Activated T-helper 2 cell treated with anti-CD3 and anti-CD28 coated beads, Interferon-gamma antibody, Interleukin-2, Interleukin-4, amounts not matched to agents 10 μg/mL and 5 μg/mL and 100 μg/mL, durations not matched to agents 14 hours and 24 hours and 36 hours (primary cell): ENCODE measurements at places on chromosomes 11 and 22.

- DNase-seq = no peak
These were observed 50.3 kb upstream of the MYEOV start for GRCh38 chr11:69243496-69244200.

GRCh38 chr22:36787204-36787988 lies 11.5 kb upstream of the IFT27 start:
- DNase-seq = no peak

DNA sequence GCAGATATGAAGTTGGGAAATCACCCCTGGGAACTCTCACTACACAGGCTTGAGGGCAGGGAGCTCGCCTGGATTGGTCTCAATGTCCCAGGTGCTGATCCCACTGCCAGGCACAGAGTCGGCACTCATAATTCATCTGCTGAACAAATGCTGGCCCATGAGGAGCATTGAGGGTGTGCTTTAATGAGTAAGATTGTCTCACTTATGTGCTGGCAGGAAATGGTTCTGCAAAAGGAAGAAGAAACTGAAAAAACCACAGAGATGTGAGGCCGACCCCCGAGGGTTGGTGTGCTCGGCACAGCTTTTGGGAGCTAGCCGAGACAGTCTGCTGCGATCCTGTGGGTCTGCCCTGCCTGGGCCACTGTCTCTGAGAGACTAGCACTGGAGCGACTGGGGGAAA lies 9.4 kb downstream of the PLAAT2 start:
- DNase-seq = peak; percentile 39

GRCh38 chr22:31346733-31347250 lies 646 bp upstream of the PATZ1 start:
- DNase-seq = peak; percentile 52

- DNase-seq = no peak
These were observed 148.4 kb downstream of the ME3 start for GRCh38 chr11:86523738-86524619.

GRCh38 chr11:14179116-14179820 lies 179.7 kb downstream of the RRAS2 start:
- no peak for DNase-seq
